ENCODE measurements at places on chromosomes 12 and 14.

DNA sequence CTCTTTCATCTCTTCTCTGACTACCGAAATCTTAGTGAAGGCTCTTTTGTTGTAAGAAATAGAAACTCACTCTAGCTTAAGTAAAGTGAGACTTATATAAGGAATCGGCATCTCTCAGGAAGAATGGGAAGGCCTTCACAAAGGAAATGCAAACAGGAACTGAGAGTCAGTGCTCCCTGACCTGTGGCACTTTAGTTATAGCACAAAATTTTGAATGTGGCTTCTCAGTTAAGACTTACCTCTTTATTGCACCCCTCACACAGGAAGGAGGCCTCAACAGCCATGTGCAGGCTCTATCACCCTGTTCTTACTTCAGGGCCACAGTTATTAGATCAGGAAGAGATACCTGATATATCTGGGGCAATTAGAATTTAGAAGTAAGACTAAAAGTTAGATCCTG is 224.7 kb upstream of the EGLN3 start:
- DNase-seq = no peak

GRCh38 chr14:92961567-92961855 is 38.6 kb downstream of the CHGA start:
- no peak for DNase-seq

DNA sequence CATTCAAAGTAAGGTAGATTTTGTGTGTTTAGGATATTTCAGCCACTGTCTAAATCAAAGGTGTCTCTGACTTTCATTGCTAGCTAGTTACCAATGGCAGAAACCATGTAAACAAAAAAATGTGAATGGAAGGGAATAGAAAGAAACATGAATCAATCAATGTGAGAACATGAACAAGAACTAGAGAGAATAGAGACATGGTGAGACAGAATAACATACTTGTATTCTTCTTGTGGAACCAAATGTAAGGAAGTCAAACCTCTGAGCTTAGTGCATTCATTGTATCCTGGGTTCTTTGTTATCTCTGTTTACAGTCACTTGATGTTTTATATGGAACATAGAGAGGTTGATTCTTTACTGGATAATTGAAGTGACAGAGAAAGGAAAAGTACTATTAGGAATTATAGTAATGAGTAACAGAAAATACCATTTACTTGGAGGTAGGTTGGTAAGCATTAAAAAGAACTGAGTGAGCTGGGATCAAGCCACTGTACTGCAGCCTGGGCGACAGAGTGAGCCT is 2.6 kb upstream of the WNK1 start:
- no peak for DNase-seq

GRCh38 chr12:66002812-66003211 is 127.7 kb downstream of the LLPH start:
- no peak for DNase-seq

DNA sequence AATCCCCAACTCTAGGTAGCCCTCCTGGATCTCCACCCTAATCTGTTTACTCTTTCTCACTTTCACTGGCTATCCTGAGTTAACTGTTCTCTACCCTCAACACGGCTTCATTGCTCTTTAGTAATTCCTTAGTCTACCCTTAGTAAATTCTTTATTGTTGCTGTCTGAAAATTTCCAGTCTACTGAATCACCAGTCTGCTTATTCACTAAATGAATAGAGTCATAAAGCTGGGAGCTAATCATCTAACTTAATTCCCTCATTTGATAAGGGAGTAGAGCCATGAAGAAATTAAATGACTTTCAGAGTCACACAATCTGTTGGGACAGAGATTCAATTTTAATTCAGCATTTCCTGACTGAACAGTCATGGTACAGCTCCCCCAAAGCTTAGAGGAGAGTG is 36.5 kb downstream of the YEATS4 start:
- DNase-seq = no peak

DNA sequence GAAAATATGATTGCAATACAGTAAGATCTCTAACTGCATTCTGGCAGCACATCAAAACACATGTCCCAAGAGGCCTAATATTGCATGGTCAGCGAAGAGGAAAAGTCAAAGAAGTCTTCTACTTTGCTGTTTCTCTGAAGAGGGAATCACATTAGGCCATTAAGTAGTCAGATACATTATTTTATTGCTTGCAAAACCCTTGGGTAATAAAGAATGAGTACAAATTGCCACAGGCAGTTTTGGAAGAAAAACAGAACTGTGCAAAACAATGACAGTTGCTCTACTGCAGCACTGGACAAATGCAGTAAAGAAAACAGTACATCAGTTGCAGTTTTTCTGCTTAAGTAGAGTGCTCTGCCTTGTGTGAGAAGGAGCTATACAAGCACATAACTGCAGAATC is 211.9 kb downstream of the MED13L start:
- DNase-seq = no peak

GRCh38 chr12:129207084-129207483 is 353.8 kb downstream of the GLT1D1 start:
- no peak for DNase-seq

GRCh38 chr12:116280595-116281290 is 3.2 kb upstream of the MED13L start:
- DNase-seq = no peak

- DNase-seq = peak; percentile 52
These were observed 2.2 kb upstream of the NFKBIA start for GRCh38 chr14:35406506-35407305.

DNA sequence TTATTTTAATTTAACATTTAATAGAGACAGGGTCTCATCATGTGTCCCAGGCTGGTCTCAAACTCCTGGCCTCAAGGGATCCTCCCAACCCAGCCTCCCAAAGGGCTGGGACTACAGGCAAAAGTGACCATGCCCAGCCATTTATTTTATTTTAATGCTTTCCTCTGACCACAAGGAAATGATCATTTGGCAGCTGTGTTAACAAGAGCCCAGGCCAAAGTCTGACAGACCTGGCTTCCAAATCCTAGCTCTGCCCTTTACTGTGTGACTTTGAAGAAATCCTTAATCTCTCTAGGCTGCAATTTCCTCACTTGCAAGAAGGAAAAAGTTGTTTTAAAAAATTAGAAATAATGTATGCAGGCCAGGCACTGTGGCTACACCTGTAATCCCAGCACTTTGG is 16.7 kb upstream of the GCH1 start:
- no peak for DNase-seq

GRCh38 chr12:109844091-109844490 is 10.9 kb upstream of the TRPV4 start:
- no peak for DNase-seq

- DNase-seq = no peak
These were observed 617.4 kb upstream of the STXBP6 start for GRCh38 chr14:25667387-25667786.

DNA sequence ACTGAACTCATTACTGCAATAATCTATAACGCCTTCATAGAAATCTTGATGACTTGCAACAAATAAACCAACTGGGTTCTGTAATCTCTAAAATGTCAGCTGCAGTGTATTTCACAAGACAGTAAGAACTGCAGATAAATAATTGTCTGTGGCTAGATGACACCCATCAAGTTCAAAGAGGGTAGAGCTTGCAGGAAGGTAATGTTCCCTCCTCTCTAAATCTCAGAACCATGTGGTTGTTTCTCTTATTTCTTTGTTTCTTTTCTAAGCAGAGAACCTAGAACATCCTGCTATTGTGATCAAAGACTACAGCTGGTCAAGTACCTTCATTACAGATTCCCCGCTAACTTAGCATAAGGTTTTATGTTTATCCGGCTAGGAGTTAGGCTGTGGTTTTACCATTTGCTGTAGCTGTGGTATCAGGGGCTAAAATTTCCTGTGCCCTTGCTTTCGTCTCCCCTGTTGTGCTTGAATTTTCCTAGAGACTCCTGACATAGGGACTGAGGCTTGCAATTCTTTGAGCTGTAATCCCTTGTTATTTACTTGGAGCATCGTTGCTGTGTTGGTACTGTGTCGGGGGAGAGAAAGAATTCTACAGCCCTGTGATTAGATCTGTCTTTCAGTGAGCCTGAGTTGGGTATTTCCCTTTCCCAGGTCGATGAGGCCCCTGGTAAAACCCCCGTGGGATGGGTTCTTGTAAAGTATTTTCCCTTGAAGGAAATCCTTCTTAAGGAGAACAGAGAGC is 253.1 kb upstream of the BTG1 start:
- no peak for DNase-seq

GRCh38 chr12:153080-153746 is 60.7 kb downstream of the SLC6A12 start:
- DNase-seq = peak; percentile 69

- DNase-seq = peak; percentile 18
These were observed 279.8 kb upstream of the DIO2 start for GRCh38 chr14:80491131-80491530.

- no peak for DNase-seq
These were observed 158.9 kb upstream of the PWP1 start for GRCh38 chr12:107526555-107527180.

DNA sequence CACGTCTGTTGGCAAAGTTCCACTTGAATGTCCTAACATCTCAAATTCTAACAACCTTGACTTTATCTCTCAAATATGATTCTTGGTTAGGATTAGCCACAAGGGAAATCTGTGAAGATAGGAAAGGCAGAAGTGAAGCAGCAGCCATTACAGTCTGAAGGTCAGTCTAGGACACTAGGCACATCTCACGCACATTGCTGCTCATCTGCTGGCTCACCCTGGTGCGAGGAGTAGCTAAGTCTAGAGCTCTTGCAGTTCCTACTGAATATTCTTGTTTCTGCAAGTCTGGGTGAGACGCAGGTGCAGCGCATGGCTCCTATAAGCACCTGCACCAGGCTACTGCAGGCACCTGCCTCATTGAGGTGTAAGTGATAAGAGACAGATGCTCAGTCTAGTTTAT is 6.4 kb upstream of the SLC25A3 start:
- DNase-seq = no peak

- DNase-seq = no peak
These were observed 71.7 kb downstream of the KCNC2 start for GRCh38 chr12:75137896-75138295.

DNA sequence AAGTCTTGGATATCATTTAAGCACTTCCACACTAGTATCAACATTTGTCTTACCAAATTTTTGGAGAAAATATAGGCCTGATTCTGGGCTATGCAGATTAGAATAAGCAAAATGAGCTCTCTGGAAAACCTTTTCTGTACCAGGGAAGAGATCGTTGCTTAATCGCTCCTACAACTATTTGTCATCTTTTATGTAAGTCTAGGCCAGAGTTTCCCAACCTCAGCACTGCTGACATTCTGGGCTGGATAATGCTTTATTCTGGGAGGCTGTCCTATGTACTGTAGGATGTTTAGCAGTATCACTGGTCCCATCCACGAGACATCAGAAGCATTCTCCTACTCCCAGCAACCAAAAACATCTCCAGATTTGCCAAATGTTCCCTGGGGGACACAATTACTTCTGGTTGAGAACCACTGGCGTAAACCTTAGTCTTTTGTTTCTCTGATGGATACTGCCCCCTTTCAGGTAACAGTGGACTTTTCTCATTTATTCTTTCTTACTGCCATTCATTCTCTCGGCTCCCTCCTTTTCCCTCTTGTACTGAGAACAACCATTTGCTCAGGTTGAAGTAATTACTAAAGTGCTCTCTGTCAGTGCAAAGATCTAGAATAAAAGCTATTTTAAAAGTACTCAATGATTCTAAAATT is 316.9 kb upstream of the E2F7 start:
- no peak for DNase-seq

DNA sequence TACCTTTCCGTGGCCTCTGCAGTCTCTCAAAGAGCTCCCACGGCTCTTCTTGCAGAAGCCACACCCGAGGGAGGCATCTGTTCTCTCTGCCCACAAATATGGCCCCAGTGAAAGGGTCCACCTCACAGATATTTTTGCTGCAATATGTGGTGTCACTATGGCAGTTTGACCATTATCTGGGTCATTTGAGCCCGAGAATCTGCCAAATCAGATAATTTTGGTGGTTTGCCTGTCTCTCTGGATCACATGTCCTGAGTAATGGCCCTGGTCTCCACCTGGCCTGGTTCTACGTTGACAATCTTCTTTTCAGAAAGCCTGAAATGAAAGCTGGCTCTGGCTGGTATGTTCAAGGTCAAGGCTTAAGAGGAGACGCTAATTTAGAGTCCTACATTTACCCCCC is 5.7 kb upstream of the WSCD2 start:
- no peak for DNase-seq

DNA sequence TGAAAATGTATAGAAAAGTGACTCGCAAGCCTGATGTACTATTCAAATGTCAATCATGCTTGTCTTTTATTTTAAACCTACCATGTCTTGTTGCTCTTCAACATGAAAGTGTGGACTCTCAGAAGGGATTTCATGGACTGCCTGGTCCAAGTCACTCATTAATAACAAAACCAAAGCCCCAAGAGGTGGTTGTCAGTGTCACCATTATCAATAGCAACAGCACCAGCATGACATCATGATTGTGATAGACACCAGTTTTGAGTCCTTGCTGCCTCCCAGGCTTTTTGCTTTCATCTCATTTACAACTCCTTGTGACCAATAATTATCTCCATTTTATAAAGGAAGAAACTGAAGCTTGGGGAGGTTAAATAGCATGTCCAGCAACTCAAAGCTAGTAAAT is 112.0 kb upstream of the TMPO start:
- no peak for DNase-seq

GRCh38 chr12:112111931-112112330 is 3.3 kb upstream of the NAA25 start:
- DNase-seq = no peak

GRCh38 chr12:100345020-100345767 is 11.7 kb upstream of the SLC17A8 start:
- no peak for DNase-seq

DNA sequence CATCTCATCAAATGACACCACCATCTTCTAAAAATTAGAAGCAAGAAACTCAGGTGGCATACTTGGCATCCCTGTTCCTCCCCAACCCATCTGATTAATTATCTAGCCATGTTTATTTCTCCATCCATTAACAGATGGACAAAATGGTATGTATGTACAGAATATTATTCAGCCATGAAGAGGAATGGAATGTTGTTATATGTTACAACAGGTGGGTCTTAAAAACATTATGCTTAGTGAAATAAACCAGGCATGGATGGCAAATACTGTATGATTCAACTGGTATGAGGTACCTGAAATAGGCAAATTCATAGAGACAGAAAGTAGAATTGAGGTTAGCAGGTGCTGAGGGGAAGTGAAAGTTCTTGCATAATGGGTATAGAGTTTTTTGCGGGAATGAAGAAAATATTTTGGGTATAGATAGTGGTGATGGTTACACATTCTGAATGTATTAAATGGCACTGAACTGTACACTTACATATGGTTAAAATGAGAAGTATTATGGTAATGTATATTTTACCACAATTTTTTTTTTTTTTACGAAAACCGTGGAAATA is 17.5 kb downstream of the YY1 start:
- no peak for DNase-seq

- peak; percentile 82 for DNase-seq
These were observed 41.2 kb downstream of the PRIMA1 start for GRCh38 chr14:93747102-93747501.

DNA sequence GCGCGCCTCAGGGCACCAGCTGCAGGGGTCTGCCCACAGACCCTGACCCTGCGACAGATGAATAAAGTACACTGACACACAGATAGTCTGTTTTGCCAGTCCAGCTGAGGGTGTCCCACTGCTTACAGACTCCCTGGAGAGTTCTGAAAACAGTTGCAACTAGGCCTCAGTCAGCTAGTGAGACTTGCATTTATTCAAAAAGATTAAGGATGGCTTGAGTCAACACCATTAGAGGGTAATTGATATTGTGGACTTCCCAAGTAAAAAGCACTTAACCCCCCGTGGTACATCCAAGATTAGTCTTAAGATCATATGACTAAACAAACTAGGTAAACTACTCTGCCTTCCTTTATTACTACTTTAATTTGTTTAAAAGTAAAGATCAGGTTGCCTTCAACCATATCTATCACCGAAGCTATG is 11.1 kb upstream of the PSEN1 start:
- no peak for DNase-seq

GRCh38 chr12:121209624-121210572 is at the start of gene P2RX4:
TSS of gene P2RX4 (plus strand) at chr12:121210129. CDS start at chr12:121210165, 36 bp downstream.
- peak; percentile 87 for DNase-seq

All from head of caudate nucleus (tissue), 42 donors.